ENCODE measurements at places on chromosomes 12 and 14.

GRCh38 chr12:124513297-124513867 lies 54.0 kb downstream of the NCOR2 start:
- DNase-seq: no peak

- DNase-seq: no peak
Observed at GRCh38 chr14:69917287-69917686, 38.1 kb downstream of the SMOC1 start.

DNA sequence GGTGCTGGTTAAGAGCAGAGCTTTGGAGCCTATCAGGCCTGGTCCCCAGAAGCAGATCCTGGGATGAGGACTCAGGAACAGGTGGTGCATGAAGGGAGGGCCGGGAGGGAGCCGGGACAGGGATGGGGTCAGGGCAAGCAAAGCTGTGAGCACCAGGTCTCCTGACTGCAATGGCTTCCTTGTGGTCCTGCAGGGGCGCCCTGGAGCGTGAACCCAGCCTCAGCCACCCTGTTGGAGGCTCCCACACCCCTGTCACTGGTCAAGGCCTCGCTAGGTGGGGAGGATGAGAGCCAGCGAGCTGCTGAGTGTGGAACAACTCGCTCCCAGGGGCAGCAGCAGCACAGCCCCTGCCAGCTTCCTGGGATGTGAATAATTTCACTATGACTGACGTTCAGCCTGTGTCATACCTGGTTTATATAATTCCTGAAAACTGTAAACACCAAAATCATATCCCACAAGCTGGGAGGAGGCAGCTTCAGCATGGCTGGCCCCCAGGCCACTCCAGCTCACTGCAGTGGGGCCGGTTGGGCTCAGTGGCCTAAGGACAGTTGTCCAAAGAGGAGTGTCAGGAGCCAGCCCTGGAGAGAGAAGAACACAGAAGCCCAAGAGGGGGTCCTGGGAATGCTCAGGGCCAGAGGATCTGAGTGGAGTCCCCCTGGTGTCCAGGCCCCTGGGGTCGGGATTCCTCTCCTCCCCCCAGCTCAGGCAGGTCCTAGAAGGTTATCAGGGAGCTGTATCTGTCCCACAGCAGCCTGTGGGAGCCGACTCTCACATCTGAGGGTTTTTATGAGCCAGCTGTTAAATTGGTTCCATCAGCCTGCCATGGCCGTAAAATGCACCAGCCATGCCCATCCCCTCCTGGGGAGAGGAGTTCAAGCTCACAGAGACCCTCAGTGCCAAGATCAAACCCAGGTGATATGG lies 272.9 kb downstream of the ADGRD1 start:
- DNase-seq: no peak

DNA sequence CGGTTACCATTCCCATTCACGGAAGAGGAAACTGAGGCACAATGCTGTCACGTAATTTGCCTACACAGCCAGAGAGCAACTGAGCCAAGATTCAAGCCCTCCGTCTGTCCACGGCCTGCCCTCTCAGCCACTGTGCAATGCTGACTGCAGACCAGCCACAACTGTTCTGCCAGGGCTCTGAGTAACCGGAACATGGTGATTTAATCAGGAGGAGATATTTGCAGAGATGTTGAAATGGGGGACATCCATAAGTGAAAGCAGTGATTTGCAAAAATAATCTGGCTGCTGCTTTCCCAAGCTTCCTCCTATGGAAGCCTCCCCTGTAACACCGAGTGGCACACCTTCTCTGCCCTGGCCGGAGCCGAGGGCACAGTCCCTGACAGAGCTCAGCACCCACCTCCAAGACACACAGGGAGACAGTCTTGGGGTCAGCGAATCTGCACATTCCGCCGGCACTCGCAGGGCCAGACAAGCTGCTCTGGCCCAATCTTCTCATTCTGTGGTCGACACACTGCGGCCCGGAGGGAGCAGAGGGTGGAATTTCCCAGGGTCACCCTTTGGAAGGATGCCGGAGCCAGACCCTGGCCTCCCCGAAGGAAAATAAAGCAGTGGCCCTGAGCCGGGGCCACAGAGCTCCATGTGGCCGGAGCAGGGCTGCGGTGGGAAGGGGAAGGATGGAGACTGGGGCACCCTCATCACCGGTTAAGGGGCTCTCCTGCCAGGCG lies 158.2 kb upstream of the DIO3 start:
- DNase-seq: no peak

- peak; percentile 64 for DNase-seq
Observed at GRCh38 chr14:99605299-99605961, 1.4 kb upstream of the CCDC85C start.

DNA sequence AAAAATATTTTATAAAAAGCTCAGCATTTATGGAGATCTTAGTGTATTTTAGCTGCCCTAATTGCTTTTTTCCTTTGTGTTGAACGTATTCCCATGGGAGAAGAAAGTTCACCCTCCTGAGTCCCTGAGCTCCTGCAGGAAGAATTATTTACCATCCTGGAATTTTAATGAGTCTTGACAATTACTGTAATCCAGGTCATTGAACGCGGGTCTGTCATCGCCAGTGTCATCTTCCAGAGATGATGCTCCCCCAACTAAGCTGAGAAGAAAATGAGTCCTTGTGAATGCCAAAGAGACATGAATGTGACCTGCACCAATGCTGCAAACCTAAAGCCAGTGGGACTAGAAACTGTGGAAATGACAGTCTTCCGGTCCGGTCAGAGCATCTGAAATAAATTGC lies 129.5 kb downstream of the FBXL14 start:
- DNase-seq: peak; percentile 80

- DNase-seq: peak; percentile 23
Observed at GRCh38 chr14:74324931-74325361, 22.2 kb upstream of the ABCD4 start.

- no peak for DNase-seq
Observed at GRCh38 chr12:115255962-115256361, 572.0 kb upstream of the TBX3 start.

GRCh38 chr14:33767586-33768457 lies 183.1 kb downstream of the EGLN3 start:
- peak; percentile 63 for DNase-seq

DNA sequence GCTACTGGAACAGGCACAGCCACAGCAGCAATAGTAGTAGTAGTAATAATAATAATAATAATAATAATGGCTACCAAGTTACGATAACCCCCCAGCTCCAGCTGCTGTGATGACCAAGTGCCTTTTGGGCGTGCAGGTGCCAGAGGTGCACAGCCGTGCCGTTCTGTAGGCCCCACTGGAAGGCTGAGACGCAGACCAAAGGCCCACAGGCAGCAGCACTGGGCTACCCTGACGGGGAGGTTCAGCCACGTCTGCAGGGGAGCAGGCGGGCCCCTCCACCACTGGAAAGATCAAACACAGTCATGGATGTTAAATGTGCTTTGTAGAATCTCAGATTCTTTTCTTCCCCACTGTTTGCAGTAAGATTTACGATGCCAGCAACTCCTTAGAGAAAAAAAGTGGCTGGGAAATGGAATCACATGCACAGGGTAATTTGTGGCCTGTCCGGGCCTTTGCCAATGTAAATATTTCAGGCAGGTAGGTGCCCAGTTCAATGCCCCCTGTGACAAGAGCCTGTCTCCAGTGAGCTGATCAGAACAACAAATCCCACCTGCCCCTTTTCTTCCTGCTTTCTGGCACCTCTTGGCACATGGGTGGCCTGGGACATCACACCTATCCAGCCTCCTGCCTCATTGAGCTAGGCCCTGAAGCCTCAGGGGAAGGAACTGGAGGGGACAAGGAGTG lies 32.6 kb downstream of the CCDC85C start:
- DNase-seq: peak; percentile 41

DNA sequence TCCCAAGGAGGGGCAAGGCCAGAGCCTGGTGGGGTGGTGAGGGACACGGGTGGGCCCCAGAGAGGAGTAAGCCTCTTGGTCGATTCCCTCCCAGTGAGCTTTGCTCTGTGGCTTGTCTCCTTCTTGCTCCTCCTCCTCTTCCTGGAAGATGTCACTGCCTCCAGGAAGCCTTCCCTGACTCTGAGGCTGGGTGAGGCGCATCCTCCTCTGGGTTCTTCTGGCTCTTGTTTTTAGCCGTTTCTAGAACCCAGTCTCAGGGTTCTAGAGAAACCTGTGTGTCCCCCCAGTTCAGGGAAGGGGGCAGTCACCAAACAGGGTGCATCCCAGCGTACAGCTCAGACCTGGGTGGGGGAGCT lies 12.6 kb downstream of the KIF26A start:
- DNase-seq: no peak

GRCh38 chr14:69484444-69485314 lies at the start of gene PLEKHD1:
Gene PLEKHD1 (plus strand): TSS chr14:69484728. CDS start chr14:69484966, 238 bp downstream.
- no peak for DNase-seq

- DNase-seq: no peak
Observed at GRCh38 chr14:24858052-24858451, 191.9 kb downstream of the STXBP6 start.

- DNase-seq: no peak
Observed at GRCh38 chr12:8840938-8841633, 18.7 kb downstream of the A2ML1 start.

DNA sequence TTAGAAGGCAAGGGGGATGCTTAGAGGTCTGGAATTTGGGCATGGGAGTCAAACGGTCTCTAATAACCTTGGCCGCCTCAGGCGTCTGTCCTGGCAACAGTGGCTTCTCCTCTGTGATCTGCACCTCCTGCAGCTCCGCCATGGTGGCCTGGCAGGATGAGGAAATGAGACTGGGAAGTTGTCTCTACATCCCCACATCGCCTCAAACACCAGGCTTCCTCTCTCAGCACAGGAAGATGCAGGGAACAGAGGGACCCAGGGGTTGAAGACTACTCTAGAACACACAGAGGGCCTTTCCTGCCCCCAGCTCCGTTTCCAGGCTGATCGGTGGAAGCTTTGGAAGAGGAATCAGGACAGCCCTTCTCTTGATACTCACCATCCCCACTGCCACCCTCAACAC lies 1.7 kb downstream of the NDRG2 start:
- no peak for DNase-seq

DNA sequence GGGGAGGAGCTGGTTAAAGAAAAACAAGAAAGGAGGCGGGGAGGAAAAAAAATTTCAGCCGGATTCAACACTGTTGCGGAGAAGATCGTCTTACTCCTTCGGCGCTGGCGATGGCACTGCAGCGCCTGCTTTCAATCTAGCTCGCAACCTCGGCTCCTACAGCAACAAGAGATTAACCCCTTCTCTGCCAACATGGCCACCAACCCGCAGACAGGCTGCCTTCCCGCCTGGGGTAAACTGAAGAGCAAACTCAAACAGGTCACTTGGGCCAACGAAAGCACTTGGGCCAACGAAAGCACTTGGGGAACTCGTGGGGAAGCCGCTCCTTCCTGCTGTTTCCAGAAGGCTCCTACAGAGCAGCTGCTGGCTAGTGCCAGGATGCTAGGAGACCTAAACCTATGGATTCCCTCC lies 73.7 kb downstream of the CIT start:
- DNase-seq: peak; percentile 66

GRCh38 chr14:87797001-87797400 lies 196.0 kb downstream of the GALC start:
- DNase-seq: no peak

DNA sequence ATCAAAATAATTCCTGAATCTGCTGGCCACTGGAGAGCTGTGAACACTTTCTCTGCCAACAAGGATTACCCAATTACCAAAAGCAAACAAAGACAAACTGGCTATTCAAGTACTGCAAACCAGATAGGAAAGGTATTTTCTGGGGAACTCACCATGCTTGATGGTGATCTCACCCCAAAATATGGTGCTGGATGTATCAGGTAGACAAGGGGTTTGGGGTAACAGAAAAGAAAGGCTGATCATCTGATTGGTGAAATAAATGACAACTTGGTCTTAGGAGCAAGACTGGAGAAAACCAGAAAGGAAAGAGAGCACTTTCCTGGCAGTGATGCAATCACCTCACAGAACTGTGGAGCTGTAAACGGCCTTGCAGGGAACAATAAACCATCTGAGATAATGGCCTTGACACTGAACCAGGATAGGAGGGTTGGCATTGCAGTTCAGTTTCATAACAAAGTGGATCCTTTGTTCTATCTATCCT lies 31.0 kb upstream of the NPFF start:
- DNase-seq: peak; percentile 42

DNA sequence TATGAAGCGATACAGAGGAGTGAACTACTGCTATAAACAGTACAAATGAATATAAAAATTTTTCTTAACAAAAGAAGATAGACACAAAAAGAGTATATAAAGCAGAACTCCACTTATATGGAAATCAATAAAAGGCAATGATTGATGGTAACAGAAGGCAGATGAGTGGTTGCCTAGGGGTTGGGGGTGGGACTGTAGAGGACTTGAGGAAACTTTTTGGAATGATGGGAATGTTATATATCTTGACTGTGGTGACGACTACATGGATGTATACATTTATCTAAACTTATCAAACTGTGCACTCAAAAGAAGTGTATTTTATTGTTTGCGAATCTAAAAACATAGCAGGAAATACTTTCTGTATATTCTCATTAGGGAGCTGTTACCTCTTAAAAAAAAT lies 89.1 kb downstream of the PTCSC3 start:
- peak; percentile 44 for DNase-seq

DNA sequence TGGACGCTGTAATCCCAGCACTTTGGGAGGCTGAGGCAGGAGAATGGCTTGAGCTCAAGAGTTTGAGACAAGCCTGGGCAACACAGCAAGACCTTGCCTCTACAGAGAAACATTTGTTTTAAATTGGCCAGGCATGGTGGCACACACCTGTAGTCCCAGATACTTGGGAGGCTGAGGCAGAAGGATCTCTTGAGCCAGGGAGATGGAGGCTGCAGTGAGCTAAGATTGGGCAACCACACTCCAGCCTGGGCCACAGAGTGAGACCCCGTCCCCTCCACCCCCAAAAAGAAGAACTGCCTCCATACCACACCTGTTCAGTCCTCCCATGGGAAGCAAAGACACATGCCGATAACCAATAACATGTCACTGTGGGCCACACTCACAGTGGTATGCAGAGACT lies 19.2 kb downstream of the CCDC85C start:
- no peak for DNase-seq

DNA sequence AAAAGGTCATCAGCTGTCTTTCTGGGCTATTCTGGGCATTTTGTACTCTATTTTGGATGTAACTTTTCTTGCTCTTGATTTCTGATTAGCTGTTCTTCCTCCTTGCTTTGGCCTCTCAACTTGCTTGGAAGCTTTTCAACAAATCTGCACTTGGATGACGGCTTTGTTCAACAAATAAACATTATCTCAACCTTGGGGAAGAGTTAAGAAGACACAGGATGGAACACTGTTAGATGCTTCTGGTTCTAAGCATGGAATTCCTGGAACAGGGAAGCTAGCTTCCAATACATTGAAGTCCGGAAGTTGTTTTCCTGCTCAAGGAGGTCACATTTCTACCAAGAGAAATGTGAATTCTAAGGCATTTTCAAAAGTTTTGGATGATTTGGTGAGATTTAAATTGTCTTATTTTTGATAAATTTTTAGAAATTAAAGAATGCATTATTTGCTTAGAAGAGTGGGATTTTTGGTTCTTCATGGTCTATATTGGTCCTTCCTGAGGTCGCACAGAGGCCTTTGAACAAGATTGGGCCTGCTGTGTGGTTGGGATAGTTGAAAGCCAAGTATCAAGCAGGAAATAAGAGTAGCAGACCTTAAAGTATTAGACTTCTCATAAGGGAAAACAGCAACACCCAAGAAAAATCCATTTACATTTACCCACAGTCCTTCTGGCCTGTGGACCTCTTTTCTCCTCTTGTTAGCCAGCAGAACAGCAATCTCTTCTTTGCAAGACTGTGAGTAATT lies 59.2 kb downstream of the PPFIBP1 start:
- no peak for DNase-seq

GRCh38 chr12:51866762-51867161 lies 18.2 kb upstream of the FIGNL2 start:
- no peak for DNase-seq

Measured in fibroblast of skin of right quadriceps (primary cell).